ENCODE measurements at places on chromosomes 16 and 17. TPM values are rescaled to one million over a fixed set of nuclear protein-coding genes. Genes with fewer than 3 reads are reported as not detected.

Gene FZD2
- total RNA-seq: 1.7 TPM

Gene CD79B
- 2.1 TPM for total RNA-seq

Gene HIC1
- 53.4 TPM for total RNA-seq

Gene PLCG2
- 11.3 TPM for total RNA-seq

Gene TUBD1
- 10.4 TPM for total RNA-seq

Gene OR1F1
- not detected for total RNA-seq

Gene BCAS3
- total RNA-seq: 20.6 TPM

Gene HBQ1
- total RNA-seq: not detected

Gene KRTAP1-5
- total RNA-seq: not detected

Gene C17orf107
- total RNA-seq: 1.2 TPM

Gene CBX2
- 1.2 TPM for total RNA-seq

Gene NPIPA2
- 0.99 TPM for total RNA-seq

Gene SLFN14
- total RNA-seq: not detected

Gene KRT27
- not detected for total RNA-seq

Gene RHBDL3
- total RNA-seq: 2.1 TPM

Gene CORO7
- total RNA-seq: 24.6 TPM

Gene CBFA2T3
- total RNA-seq: 3.4 TPM

Gene ABCA3
- 11.4 TPM for total RNA-seq

All from esophagus muscularis mucosa (tissue), 4 donors.